Inflammatory macrophage treated with lipopolysaccharide for 1 hour (primary cell): ENCODE measurements at places on chromosomes 2 and 18.

GRCh38 chr2:141767691-141768090 is 363.1 kb downstream of the LRP1B start:
- DNase-seq: no peak

DNA sequence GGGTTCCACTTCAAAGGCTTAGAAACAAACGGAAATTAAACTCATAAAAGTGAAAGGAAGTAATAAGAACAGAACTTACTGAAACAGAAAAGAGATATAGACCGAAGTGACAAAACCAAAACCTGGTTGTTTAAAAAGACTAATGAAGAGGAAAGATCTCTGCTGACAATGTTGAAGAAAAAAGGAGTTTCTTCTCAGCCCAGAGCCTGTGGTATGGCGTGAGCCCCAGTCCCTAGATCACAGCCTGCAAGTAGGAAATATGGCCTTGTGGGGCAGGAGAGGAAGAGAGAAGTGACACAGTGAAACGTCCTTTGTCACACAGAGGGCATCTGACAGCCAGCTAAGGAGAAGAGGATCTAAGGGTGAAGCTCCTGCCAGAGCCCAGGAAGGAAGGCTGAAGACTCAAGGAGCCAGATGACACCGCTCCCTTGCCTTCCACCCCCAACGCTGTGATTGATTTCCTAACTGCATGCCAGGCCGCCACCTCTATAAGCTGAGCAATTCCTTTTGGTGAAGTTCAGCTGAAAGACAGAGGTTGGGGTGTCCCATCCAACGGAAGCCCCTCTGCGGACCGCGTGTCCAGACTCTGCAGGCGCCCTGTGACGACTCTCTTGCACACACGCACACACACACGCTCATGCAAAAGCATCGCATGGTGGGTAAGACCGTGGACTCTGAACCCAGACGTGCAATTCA is 141.1 kb downstream of the HDAC4 start:
- peak; percentile 76 for DNase-seq

- no peak for DNase-seq
Measured at GRCh38 chr2:38465789-38466127, 88.7 kb upstream of the ATL2 start.

GRCh38 chr2:20745924-20746555 is 76.9 kb downstream of the LDAH start:
- DNase-seq: no peak

DNA sequence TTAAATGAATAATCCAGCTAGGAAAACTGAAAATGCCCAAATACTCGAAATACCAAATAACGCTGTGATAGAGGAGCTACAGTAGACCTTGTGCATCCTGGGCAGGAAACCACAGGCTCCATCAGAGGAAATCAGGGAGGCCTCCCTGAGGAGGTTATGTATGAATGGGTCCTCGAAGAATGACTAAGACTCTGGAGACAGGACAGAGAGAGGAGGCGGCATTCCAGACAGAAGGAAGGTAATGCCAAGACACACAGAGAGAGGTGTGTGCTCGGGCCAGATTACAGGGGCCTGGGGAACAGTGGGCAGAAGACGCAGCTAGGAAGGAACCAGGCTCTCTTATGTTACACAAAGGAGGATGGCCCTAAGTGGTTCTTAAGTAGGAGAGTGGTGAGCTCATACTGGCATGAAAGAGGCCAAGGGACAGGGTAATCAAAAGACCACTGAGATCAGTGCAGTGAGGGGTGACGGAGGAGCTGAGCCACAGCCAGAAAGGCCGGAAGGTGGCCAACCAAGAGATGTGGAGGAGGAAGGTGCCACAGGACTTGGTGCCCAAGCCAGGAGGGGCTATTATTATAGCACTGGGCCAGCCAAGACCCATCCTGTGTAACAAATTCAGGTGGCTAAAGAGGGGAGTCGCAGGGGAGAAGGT is 9.9 kb downstream of the ST3GAL5 start:
- no peak for DNase-seq

DNA sequence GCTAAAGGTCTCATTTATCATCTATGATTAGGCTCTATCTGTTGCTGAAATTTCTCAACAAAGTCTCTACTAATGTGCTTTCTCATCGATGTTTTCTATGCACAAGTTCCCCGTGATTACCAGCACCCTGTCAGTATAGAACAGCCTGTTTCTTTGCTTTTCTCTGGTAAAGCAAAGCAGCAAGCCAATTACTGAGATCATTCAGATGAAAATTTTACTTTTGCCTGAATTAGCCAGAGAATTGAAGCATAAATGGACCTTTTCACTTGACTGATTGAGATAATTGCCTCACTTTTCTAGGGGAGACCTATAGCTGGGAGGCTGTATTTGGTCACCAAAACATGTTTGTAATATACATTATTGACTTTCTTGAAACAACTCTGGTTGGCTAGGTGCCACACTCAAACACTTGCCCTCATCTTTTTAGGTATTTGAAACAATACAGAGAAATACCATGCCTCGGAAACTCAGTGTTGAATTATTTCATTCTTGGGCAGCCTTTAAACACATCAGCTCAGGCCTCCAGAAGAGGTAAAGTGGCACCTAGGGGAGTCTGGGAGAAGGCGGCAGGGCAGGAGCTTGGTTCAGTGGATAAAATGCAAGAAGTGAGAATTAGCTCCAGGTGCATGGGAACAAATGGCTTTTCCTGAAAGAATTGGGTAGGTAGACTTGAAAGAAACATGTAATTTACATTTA is 96.2 kb downstream of the GALNT3 start:
- no peak for DNase-seq

DNA sequence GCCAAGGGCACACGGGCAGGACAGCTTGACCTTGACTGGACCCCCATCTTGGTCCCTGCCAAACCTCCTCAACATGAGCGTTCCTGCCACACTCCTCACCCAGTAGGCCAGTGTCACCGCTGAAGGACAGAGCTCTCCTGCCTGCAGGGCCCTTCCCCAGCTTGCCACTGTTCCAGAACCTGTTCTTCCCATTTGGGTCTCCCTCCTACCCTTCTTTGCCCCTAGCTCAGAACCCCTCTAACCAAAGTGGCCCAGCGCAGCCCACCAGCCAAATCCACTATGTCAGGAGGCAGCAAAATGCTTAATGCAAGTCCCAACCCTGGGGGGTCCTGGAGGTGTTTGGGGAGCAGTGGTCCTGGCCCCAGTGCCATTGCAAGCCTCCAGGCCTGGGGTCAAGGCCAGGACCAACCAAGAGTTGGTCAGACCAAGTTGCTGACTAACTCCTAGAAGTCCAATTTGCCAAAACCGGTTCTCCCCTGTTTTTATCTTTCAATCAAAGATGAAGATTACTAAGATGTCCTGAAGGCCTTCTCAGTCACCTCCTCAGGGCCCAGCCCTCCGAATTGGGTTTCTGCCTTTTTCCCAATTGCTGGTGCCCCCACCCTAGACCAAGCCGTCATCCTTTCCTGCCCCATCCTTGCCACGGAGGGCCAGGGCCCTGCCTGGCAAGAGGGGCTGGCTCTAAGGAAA is 4.5 kb upstream of the ASPRV1 start:
- DNase-seq: no peak

DNA sequence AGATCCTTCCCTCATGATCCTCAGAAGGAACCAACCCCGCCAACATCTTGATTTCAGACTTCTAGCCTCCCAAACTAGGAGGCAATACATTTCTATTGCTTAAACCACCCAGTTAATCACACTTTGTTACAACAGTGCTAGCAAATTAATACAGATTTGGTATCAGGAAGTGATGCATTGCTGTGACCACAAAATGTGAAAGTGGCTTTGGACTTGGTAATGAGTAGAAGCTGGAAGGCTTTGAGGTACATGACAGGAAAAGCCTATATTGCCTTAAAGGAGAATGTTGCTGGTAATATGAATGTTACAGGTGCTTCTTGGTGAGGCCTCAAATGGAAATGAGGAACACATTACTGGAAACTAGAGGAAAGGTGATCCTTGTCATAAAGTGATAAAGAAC is 260.3 kb downstream of the SATB2 start:
- DNase-seq: no peak

- no peak for DNase-seq
Measured at GRCh38 chr2:39335930-39336329, 92.2 kb upstream of the CDKL4 start.

GRCh38 chr2:74653589-74653984 is 460 bp upstream of the SEMA4F start:
- DNase-seq: no peak

DNA sequence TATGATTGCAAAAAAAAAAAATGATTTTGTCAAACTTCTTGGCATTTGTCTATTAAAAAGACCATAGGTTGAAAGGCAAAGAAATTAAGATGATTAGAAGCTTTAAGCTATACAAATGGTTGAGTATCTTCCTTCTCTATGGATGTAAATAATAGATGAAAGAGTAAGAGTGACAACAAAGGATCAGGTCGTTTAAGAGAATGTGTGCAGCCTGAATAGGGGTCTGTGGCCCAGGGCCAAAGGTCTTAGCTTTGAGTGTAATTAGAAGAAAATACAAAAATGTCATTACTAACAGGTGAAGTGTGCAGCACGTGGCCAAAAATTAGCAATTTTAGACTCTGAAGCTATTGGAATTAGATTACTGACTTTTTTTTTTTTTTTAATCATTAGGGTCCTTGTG is 122.4 kb downstream of the GREB1L start:
- DNase-seq: no peak

GRCh38 chr18:49529596-49529995 is 32.3 kb upstream of the LIPG start:
- no peak for DNase-seq

- DNase-seq: peak; percentile 15
Measured at GRCh38 chr18:650428-650858, 7.0 kb upstream of the TYMS start.

- DNase-seq: no peak
Measured at GRCh38 chr2:177348733-177349693, 43.6 kb upstream of the AGPS start.

DNA sequence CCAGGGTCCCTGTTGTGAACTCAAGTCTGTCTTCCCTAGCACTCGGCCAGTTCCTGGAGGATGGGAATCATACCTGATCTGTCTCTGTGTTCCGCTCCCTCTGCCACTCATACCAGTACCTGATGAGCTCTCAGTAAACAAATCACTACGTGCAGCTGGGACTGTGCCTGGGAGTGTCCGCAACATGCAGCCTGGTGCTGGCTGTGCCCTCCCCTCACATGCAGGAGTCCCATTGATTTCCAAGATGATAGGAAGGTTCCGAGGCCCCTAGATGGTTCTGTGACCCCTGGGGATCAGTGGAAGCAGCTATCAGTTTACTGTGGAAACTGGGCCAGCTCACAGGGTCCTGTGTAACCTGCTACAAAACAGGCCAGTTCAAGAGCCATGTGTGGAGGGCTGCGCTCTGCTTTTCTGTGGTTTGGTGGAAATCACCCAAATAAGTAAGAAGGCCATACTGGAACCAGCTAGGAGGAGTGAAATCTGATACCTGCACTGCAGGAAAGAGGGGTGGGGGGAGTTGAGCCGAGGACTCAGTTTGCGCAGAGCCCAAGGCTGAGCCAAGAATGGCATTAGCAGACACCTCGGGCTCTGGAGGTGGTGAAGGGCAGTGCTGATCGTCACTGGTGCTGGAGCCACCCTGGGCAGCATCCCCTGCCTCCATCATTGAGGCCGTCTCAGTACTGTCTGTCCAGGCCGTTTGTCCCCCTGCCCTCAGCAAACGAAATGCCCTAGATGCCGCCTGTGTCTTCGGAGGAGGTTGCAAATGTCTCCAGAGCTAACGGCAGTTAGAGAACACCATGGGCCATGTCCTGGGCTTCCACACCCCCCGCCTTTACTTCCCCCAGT is 93.3 kb downstream of the KLHL29 start:
- no peak for DNase-seq

GRCh38 chr2:17303521-17303920 is 214.7 kb downstream of the RAD51AP2 start:
- no peak for DNase-seq

- no peak for DNase-seq
Measured at GRCh38 chr18:57150081-57150480, 3.2 kb downstream of the BOD1L2 start.

DNA sequence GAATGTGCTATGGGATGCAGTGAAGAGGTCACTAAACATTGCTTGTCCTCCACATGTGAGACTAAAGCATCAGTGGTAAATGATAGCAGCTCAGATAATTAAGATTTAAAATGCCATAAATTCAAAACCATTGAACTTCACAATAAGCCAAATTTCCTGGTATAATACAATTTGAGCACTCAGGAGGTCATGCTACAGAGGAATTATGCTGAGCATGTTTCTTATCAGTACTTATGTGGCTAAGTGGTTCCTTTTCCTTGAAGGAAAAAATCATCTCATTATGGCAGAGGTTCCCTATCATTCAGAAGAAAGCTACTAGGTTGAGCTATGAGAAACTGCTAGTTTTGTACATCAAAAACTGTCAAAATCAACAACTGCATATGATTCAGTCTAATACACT is 156.6 kb downstream of the AGPS start:
- DNase-seq: no peak

GRCh38 chr2:107621186-107622165 is 205.2 kb upstream of the RGPD4 start:
- no peak for DNase-seq

DNA sequence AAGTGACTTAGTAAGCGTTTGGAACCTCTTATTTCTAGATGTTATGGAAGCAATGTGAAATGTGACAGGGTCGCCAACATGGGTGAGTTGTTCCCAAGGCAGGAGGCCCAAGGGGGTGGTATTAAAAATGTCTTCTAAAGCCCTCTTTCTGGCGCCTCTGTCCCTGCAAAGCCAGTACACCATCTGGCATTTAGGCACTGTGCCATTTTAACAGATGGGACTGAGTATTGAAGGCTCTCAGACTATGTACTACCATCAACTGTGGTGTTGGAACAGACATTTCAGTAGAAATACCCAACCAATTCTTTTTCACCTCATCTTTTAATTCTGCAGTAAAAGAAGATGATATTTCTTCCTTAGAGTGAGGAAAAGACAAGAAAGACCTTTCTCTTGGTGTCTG is 384.5 kb upstream of the MMADHC start:
- no peak for DNase-seq

- DNase-seq: no peak
Measured at GRCh38 chr2:179449010-179449409, 184.4 kb upstream of the SESTD1 start.

- no peak for DNase-seq
Measured at GRCh38 chr2:25201794-25202193, 33.4 kb upstream of the POMC start.

GRCh38 chr18:47605093-47605492 is 325.4 kb downstream of the SMAD2 start:
- no peak for DNase-seq

GRCh38 chr2:64624108-64624610 is 29.6 kb downstream of the SERTAD2 start:
- no peak for DNase-seq
